ENCODE measurements at places on chromosomes 1 and 21. TPM values are rescaled to one million over a fixed set of nuclear protein-coding genes. Genes with fewer than 3 reads are reported as not detected.

DNA sequence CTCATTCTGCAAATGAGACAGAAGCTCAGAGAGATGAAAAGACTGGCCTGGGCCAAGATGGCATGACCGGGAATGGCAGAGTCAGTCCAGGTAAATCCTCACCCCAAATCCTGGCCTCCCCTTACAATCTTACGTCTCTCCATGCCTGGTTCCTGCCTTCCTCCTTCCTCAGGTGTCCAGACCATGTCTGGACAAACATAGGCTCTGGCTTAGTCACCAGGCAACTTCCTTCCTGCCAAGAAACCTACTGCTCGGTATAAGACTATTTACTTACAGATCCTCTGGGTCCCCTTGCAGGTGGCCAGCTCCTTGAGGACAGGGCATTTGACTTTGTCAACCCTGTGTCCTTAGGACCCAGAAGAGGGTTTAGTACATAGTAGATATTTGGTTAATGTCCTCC, 69.4 kb upstream of the ROR1 start:
- H3K27me3 ChIP-seq, result no peaks in the 10 kb centered on the region
- H3K36me3 ChIP-seq, result no peaks in the 10 kb centered on the region
- peaks cover 9% of the 10 kb centered on the region for H3K4me1 ChIP-seq
- no peak for DNase-seq
- no peak overlapping the region for H3K27ac ChIP-seq
- no peak overlapping the region for H3K4me3 ChIP-seq

- DNase-seq, result no peak
- no peaks in the 10 kb centered on the region for H3K27me3 ChIP-seq
- H3K36me3 ChIP-seq, result no peaks in the 10 kb centered on the region
- H3K27ac ChIP-seq, result peak overlapping the region; percentile 41
- H3K4me1 ChIP-seq, result peaks cover 5% of the 10 kb centered on the region
- H3K4me3 ChIP-seq, result no peak overlapping the region
Measured at GRCh38 chr21:45039317-45040156, 34.8 kb upstream of the ADARB1 start.

GRCh38 chr1:193211539-193211938, 25.1 kb upstream of the B3GALT2 start:
- peaks cover 34% of the 10 kb centered on the region for H3K36me3 ChIP-seq
- H3K27me3 ChIP-seq, result no peaks in the 10 kb centered on the region
- H3K4me1 ChIP-seq, result peaks cover 11% of the 10 kb centered on the region
- H3K27ac ChIP-seq, result no peak overlapping the region

DNA sequence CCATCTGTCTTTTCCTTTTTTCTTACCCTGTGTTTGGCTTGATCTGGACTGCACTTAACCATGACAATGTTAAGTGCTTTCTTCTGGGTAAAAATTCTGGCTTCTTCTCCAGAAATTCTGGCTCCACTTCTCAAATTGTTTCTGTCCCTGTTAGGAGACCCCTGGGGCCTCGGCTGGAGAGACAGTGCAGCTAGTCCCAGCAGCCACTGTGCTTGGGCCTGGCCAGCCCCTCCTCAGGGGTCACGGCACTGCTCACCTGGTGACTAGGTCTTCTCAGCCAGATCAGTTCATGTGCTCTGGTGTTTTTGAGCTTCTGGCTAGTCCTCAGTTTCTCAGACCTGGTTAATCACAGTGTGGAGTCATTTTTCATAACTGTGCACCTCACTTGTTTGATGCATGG, 72.4 kb downstream of the ADARB1 start:
- no peaks in the 10 kb centered on the region for H3K36me3 ChIP-seq
- H3K4me1 ChIP-seq, result peaks cover 3% of the 10 kb centered on the region
- no peak overlapping the region for H3K4me3 ChIP-seq
- DNase-seq, result no peak
- H3K27me3 ChIP-seq, result no peaks in the 10 kb centered on the region
- H3K27ac ChIP-seq, result no peak overlapping the region

DNA sequence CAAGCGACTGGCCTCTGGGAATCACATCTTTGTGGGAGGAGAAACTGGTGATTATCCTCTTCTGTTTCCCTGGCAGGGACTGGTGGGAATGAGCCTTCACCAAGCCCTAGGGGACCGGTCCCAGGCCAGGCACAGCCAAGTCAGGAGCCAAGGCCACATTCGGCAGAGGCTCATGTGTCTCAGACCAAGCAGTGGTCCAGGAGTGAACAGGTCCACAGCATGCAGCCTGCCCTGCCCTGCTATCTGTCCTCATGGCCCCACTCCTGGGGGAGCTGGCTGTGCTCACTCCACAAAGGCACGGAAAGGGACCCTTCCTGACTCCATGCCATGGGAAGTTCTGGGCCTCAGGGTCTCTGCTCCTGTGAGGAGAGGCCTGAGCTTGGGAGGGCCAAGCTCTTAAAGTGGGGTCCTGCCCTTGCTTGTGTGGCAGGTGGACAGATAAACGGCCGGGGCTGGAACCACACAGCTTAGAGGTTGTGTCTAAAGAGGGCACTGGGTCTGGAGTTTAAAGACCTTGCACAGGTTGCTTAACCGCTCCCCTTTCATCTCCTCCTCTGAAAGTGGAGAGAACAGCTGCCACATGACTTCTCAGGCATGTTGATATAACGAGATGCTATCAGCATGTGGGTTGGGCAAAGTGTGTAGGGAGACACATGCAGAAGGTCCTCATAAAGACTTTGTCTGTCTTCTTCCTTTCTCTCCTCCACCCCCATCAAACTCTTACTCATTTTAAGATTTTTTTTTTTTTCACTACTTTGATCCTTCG, 57.5 kb downstream of the CASQ2 start:
- no peak overlapping the region for H3K4me3 ChIP-seq
- H3K27me3 ChIP-seq, result no peaks in the 10 kb centered on the region
- H3K27ac ChIP-seq, result no peak overlapping the region
- H3K4me1 ChIP-seq, result peaks cover 15% of the 10 kb centered on the region
- H3K36me3 ChIP-seq, result no peaks in the 10 kb centered on the region
- DNase-seq, result no peak

- DNase-seq, result no peak
- no peak overlapping the region for H3K4me3 ChIP-seq
- H3K4me1 ChIP-seq, result no peaks in the 10 kb centered on the region
- no peak overlapping the region for H3K27ac ChIP-seq
- no peaks in the 10 kb centered on the region for H3K27me3 ChIP-seq
Measured at GRCh38 chr1:223289621-223290020, 74.4 kb downstream of the SUSD4 start.

DNA sequence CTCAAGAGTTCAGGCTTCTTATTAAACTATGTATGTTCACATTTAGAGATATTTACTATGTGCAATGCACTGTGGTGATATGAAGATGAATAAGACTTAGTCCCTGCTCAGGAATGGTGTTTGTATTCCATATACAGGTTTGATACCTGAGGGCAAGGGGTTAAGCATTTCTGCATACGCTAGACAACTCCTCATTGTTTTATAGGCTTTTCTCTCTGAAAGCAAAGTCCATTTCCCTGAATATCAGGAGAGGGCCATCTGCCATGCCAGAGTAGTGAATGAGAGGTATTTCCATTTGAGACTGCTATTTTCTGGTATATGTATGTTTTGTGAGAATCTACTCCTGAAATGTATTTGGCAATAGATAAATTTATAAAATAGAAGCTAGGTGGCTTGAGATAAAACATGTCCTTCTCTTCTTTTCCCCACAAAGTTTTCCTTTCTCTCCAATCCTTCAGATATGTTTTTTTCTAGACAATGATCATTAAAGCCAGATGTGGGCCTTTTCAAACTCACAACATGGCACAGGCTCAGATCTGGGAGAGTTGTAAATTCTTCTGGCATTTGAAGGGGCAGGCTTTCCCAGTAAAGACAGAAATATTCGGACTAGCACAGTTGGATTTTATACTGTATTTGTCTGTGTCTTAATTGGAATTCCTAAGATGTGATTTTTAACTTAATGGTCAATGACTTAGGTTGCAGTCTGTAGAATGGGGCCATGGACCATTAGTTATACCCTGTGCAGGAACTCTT, 73.3 kb upstream of the WDR26 start:
- H3K4me3 ChIP-seq, result no peak overlapping the region
- H3K36me3 ChIP-seq, result no peaks in the 10 kb centered on the region
- no peaks in the 10 kb centered on the region for H3K27me3 ChIP-seq
- peaks cover 6% of the 10 kb centered on the region for H3K4me1 ChIP-seq
- no peak overlapping the region for H3K27ac ChIP-seq

- H3K4me1 ChIP-seq, result peaks cover 6% of the 10 kb centered on the region
- H3K27me3 ChIP-seq, result no peaks in the 10 kb centered on the region
- no peak for DNase-seq
- H3K36me3 ChIP-seq, result no peaks in the 10 kb centered on the region
- H3K27ac ChIP-seq, result peak overlapping the region; percentile 56
- H3K4me3 ChIP-seq, result no peak overlapping the region
Measured at GRCh38 chr1:54565113-54565501, 17.1 kb downstream of the ACOT11 start.

DNA sequence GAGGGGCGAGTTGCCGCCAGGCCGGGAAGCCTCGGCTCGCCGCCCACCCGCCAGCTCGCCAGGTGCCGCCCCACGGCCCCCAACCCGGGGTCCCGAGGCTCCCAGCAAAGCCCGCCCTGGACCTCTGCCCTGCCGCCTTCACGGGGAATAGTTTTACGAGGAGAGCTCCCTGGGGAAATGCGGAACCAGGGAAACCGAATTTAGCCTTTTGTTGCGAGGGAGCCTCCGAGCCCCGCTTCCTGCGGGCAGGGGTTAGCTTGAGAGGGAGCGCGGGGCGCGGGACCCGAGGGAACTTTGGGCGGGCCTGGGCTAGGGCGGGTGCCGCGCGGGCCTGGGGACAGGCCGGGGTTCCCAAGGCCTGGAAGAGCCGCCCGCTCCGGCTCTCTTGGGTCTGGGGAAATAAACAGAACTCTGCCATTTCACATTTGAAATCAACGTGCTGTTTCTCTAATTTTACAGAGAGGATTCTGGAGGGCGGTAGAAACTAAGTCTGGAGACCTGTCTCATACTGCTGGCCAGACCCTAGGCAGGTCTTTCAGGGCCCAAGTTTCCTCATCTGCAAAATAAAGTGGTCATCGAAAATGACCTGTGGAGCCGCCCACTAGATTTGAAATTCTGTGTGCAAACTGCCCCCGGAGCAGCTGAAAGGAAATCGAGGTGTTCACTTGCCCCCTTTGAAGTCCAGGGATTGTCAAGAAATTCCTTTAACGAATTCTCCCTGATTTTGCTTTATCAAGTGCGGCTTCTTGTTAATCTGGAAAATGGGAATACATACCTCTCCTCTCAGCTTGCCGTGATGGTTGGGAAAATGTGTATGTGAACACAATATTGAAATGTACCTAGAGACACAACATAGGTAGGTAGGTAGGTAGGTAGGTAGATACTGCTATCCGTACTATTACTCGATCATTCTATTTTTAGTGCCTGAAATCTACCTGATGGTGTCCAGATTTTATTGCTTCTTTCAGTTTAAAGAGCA, 749 bp upstream of the GLUL start:
- peak overlapping the region; percentile 74 for H3K4me3 ChIP-seq
- DNase-seq, result no peak
- no peaks in the 10 kb centered on the region for H3K27me3 ChIP-seq
- peak overlapping the region; percentile 99 for H3K27ac ChIP-seq

GRCh38 chr21:41350436-41351155, 11.2 kb upstream of the MX2 start:
- H3K27ac ChIP-seq, result no peak overlapping the region
- no peak for DNase-seq

GRCh38 chr1:42449256-42449655, 6.6 kb downstream of the ZMYND12 start:
- H3K4me3 ChIP-seq, result no peak overlapping the region
- DNase-seq, result peak; percentile 8
- H3K27me3 ChIP-seq, result no peaks in the 10 kb centered on the region
- H3K36me3 ChIP-seq, result no peaks in the 10 kb centered on the region
- no peaks in the 10 kb centered on the region for H3K4me1 ChIP-seq

DNA sequence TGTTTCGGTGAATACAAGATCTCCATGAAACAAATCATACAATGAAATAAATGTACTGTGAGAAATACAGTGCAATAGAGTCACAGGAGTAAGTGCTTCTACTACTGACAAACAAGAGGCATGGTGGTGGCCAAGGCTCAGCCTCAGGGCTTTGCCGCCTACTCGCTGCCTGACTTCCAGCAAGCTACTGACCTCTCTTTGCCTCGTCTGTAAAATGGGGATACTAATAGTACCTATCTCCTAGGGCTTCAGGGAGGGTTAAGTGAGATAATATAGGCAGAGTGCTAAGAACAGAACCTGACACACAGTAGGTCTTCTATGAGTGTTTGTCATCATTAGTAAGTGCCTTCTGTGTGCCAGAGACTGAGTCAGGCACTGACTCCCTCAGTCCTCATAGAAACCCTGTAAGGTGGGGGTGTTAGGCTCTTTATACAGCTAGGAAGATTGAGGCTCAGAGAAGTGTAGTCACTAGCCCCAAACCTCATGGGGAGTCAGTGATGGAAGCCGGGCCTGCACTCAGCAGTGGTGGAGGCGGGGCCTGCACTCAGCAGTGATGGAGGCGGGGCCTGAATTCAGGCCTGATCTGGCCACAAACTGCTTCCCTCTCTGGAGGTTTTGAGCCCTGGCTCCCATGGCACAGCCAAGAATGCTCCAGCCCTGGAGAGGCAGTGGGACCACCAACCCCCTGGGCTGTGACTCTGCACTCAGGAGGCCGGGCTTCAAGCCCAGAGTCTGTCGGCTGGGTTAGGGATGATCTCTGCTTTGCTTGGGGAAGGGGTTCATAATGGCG, 6.8 kb downstream of the BSND start:
- H3K36me3 ChIP-seq, result no peaks in the 10 kb centered on the region
- no peak overlapping the region for H3K4me3 ChIP-seq
- DNase-seq, result no peak
- H3K4me1 ChIP-seq, result no peaks in the 10 kb centered on the region
- no peaks in the 10 kb centered on the region for H3K27me3 ChIP-seq

- peaks cover 4% of the 10 kb centered on the region for H3K27me3 ChIP-seq
- no peaks in the 10 kb centered on the region for H3K4me1 ChIP-seq
- no peak for DNase-seq
- no peaks in the 10 kb centered on the region for H3K36me3 ChIP-seq
Measured at GRCh38 chr1:75203415-75204277, 69.5 kb downstream of the LHX8 start.

- no peaks in the 10 kb centered on the region for H3K27me3 ChIP-seq
- H3K36me3 ChIP-seq, result no peaks in the 10 kb centered on the region
- H3K4me3 ChIP-seq, result no peak overlapping the region
- no peak overlapping the region for H3K27ac ChIP-seq
- DNase-seq, result no peak
Measured at GRCh38 chr1:112439592-112439991, 43.6 kb downstream of the CTTNBP2NL start.

DNA sequence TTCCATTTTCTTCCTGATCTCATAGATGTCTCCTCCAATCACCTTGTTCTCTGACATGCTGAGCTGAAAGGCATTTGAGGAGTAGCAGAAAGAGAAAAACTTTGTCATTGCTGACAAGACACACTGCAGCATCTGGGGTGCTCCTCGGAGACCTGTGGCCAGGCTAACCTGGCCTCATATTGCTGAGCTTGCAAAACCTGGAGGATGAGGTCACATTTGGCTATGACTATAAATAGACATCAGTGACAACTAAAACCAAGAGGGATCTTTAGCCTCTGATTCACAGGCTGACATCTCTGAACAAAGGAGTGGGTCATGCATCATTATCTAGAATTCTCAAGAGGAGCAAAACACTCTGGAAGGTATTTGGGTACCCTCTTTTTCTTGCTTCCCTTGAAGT, 83.7 kb downstream of the PROX1 start:
- H3K4me3 ChIP-seq, result no peak overlapping the region
- H3K27ac ChIP-seq, result no peak overlapping the region
- H3K27me3 ChIP-seq, result no peaks in the 10 kb centered on the region
- H3K4me1 ChIP-seq, result no peaks in the 10 kb centered on the region
- no peaks in the 10 kb centered on the region for H3K36me3 ChIP-seq

- no peak for DNase-seq
- H3K4me1 ChIP-seq, result peaks cover 7% of the 10 kb centered on the region
Measured at GRCh38 chr21:15793109-15793508, 63.3 kb downstream of the USP25 start.

The HEYL gene
- 7.6 TPM for polyA plus RNA-seq

The MTARC1 gene
- polyA plus RNA-seq, result 12.3 TPM

The TNFRSF8 gene
- 5.3 TPM for polyA plus RNA-seq

The TGFBR3 gene
- polyA plus RNA-seq, result 13.8 TPM

The RHBDL2 gene
- 3.3 TPM for polyA plus RNA-seq
